ENCODE measurements at places on chromosomes 12 and 14.

GRCh38 chr12:65511134-65511834 is 232.8 kb downstream of the MSRB3 start:
- no peak for DNase-seq

DNA sequence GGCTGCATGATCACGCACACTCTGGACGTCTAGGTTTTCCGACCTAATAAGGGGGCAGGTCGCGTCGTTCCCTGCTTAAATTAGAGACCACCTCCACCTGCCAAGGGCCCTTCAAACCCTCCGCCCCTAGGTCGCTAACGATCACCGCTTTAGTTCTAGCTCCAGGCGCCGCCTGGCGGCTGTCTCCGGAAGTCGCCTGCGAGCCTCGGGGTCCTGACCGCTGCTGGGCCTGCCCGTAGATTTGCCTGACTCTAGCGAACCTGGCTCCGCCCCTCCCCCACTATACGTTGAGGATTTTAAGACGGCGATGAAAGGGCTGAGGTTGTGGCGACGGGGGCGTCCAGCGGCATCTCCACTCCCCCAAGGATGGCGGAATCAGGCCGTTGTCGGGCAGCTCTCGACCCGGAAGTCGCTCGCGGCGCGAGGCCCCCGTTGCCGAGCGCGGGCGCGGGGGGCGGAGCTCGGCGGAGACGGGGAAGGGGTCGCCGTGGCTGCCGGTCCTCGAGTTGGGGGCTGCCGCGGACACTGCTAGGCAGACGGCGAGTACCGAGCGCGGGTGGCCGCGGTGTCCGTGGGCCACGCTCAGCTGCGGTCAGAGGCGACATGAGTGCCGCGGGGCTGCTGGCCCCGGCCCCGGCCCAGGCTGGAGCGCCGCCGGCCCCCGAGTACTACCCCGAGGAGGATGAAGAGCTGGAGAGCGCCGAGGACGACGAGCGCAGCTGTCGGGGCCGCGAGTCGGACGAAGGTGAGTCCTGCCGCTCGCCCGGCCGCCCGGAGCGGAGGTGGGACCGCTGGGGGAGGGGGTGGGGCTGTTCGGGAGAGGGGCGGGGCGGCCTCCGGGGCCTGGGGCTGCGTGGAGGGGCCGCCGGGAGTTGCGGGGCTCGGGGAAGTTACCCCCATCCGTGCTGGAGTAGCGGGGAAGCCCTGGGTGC is at the start of gene SUDS3:
TSS of gene SUDS3 (plus strand) at position 467 of the 932 bp plus-strand sequence. CDS start at position 604, 137 bp downstream.
- peak; percentile 86 for DNase-seq

DNA sequence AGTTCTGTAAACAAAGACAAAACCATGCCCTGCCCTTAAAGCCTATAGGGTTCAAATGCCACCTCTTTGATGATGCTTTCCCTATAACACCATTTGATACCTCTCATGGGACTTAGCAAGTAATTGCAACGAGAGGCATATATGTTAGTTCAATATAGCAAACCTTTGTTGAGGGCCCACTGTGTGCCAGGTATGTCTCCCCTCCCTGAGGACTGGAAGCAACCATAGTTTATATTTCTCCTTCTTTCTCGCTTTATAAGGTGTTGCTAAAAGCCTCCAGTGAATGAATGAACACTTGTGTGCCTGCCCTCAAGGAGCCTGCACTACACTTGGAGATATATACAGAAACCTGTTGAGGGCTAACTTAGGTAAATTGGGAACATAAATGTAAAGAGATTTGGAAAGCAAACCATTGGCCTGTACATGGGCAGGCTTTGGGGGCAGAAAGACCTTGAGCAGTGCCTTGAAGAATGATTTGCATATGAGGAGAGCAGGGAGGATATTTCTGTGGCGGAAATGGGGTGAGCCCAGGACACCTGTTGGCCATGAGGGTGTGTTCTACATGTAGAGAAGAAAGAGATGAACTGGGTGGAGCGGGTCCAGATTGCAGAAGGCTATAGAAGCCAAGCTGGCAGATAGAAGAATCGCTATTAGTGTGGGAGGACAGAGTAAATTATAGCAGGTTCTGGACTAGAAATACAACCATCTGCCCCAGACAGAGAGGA is 1.8 kb upstream of the CKAP4 start:
- DNase-seq = no peak

- DNase-seq = no peak
These were observed 19.7 kb upstream of the BEGAIN start for GRCh38 chr14:100606687-100607610.

Data from urothelium cell line (cell line).